Kidney (tissue), 22 donors: ENCODE measurements at places on chromosomes 4 and X.
A peak's percentile ranks its signal among the peaks of the same experiment; 100 is the strongest.

DNA sequence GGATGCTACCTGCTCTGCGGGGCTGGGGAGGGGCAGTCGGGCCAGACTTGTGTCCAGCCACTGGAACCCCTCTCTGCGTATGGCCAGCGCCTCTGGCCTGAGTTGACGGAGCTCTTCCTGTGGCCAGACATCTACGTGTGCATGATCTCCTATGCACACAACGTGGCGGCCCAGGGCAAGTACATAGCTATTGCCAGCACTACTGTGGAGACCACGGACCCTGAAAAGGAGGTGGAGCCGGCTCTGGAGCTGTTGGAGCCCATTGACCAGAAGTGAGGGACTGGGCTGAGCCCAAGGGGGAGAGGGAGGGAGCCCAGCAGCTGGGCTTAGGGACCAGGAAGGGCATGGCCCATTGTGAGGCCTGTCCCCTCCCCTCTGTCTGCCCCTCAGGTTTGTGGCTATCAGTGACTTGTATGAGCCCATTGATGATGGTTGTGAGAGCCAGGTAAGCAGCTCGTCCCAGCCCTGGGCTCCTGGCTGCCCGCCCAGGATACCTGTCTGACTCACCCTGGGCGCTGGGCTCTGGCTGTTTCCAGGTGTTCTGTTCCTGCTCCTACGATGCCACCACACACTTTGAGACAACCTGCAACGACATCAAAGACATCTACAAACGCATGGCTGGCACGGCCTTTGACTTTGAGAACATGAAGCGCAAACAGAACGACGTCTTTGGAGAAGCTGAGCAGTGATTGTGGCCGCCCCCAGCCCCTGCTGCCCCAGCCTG lies 1.8 kb upstream of the FAM50A start:
- DNase-seq, result no peak

DNA sequence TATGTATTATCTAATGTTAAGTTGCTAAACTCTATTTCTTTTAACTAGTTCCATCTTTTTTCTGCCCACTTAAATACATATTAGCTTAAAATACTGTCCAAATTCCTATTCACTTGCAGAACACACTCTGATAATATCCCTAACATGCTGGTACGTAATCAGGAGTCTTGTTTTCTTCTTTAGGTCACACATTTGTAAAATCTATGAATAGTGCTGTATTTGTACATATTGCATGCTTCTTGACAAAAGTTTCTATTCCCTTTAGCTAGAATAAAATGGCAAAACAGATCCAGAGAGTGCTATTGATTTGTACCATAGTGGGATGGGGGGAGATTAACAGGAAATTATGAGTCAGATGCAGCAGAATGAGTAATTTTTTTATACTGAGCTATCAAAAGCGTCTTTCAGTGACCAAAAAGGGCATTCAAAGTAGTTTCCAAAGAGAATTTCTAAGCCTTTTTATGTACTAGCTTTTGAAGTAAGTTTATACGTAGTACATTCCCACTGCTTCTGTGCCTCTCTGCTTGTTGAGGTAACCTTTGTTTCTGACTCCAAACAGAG lies 126.5 kb downstream of the PTPN13 start:
- DNase-seq, result no peak

- DNase-seq, result no peak
These were observed 31.7 kb upstream of the ZNF41 start for GRCh38 chrX:47514533-47515235.

GRCh38 chr4:102574317-102574716 lies 73.2 kb downstream of the NFKB1 start:
- DNase-seq, result no peak

GRCh38 chrX:9670136-9670814 lies 95.4 kb downstream of the GPR143 start:
- no peak for DNase-seq

DNA sequence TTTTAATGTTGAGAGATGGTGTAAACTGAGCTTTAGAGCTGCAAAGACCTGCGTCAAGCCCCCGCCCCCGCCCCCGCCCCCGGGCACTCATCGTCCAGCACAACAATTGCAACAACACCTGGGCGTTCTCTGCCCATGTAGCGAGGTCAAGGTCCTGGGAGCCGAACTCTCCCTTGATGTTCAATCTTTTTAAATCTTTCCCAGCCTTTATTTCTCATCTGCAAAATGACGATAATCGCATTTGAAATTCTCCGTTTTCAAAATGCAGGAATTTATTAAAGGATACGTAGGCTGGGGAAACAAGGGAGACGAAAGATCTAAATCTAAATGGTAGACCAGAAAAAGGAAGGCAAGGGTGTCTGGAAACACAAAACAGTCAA lies 648 bp upstream of the MSMO1 start:
- peak; percentile 78 for DNase-seq

- DNase-seq, result no peak
These were observed 243.6 kb upstream of the DKK2 start for GRCh38 chr4:107279733-107280132.

DNA sequence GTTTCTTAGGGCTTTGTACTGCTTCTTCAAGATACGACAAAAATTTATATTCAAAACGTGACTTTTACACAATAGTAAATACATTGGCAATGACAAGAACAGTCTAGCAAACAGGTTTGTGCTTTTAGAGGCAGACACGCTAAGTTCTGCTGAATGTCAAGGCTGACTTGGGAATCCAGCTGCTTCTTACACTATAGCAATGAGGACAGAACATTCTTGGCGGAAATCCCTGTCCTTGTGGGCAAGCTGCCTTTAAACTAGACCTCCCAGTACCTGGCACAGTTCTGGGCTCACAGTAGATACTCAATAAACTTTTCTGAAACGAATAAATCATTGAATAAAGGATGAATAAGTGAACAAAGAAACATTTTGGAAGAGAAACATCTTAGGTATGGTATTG lies 148.2 kb downstream of the RASL11B start:
- no peak for DNase-seq

GRCh38 chr4:41656572-41657520 lies 91.7 kb downstream of the PHOX2B start:
- peak; percentile 58 for DNase-seq

DNA sequence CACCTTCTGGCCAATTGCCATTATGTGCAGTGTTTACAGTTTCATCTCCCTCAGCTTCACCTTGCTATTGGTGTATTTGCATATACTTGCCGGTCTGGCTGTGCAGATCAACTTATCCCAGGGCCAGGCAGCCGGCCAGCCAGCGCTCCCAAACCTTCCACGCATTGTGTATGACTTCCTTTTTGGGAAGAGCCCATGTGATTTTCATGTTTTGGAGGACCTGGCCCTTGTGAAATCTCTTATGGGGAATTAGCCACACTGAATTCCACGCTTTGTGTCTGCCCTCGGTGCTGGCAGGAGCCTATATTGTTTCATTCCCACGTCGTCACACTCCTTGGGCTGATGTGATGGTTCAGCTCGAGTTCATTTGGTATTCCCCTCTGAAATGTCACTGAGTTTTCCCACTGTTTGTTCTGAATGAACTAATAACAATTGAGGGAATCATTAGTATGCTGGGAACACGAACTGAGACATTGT lies 6.0 kb upstream of the PDLIM3 start:
- peak; percentile 78 for DNase-seq

DNA sequence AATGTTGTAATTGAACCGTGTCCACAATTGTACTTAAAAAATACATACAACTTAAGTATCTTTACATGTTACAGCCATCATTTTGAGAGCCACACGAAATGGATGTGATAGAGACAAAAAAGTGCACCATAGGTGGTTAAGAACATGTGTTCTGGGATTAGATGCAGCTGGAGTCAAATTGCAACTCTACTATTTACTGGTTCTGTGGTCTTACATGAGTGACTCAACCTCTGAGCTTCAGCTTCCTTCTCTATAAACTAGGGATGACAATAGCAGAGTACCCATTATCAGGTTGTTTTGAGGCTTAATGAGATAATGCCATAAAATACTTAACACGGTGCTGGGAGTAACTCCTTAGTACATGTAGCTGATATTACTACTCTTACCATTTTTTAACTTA lies 130.4 kb downstream of the IDS start:
- DNase-seq, result no peak

- no peak for DNase-seq
These were observed 61.3 kb downstream of the SEPTIN11 start for GRCh38 chr4:77010841-77011354.

DNA sequence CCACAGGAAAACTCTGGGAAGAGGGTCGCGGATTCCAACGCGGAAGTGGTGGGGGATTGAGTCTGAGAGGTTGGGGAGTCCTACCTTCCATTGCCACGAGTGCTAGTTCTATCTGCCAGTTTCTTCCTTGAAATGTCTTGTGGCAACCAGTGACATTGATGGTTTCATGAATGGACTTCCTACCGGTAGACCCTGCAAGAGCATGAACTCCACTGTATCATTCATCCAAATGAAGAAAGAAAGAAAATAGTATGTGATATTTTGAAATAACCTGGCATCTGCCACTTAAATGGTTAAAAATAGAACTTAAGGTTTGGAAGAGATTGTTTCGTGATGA lies 1.1 kb upstream of the SLC10A7 start:
- no peak for DNase-seq

DNA sequence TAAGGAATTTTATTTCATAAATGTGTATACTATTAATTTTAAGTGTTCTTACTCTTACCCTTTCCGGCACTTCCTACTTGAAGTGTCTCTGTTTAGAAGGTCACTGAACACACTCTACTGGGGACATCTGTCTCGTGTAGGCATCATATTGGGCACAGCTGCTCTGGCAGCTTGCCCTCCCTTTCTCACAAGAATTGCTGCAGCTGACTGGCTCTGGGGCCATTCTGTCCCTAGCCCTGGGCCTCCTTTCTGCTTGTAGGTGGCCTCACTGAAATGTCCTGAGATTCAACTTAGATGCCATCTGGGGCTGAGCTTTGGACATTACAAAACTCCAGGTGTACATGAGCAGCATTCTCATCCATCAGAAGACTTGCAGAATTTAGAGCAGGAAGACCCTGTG lies 49.6 kb downstream of the SMAD1 start:
- DNase-seq, result no peak

DNA sequence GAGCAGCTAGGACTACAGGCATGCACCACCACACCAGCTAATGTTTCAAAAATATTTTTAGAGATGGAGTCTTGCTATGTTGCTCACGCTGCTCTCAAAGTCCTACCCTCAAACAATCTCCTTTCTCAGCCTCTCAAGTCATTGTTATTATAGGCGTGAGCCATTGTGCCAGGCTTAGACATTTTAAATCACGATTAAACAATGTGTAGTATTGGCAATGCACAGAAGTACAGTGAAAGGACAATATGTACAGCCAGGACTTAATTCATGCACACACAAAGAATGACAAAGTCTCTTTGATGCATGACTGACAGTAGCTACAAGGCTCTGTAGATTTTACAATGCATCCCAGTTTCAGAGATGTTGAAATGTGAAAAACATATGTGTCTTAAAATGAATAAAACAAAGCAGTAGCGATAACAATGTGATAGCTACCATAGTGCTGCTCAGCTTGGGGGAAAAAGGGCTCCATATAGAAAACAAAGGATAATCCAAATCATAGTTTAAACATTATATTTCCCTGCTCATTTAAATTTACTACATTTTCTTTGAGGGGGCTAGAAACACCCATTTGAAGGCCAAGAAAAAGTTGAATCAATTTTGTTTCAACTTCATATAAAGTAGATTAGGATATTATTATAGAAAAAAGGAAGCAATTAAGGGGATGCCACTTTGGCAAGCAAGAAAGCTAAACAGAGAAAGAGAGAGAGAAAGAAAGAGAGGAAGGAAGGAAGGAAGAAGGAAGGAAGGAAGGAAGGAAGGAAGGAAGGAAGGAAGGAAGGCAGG lies 272.4 kb upstream of the SMIM31 start:
- DNase-seq, result no peak

- DNase-seq, result no peak
These were observed 92.4 kb downstream of the PHKA2 start for GRCh38 chrX:18891548-18891945.

GRCh38 chr4:8301851-8302730 lies 32.5 kb downstream of the HTRA3 start:
- DNase-seq, result no peak

DNA sequence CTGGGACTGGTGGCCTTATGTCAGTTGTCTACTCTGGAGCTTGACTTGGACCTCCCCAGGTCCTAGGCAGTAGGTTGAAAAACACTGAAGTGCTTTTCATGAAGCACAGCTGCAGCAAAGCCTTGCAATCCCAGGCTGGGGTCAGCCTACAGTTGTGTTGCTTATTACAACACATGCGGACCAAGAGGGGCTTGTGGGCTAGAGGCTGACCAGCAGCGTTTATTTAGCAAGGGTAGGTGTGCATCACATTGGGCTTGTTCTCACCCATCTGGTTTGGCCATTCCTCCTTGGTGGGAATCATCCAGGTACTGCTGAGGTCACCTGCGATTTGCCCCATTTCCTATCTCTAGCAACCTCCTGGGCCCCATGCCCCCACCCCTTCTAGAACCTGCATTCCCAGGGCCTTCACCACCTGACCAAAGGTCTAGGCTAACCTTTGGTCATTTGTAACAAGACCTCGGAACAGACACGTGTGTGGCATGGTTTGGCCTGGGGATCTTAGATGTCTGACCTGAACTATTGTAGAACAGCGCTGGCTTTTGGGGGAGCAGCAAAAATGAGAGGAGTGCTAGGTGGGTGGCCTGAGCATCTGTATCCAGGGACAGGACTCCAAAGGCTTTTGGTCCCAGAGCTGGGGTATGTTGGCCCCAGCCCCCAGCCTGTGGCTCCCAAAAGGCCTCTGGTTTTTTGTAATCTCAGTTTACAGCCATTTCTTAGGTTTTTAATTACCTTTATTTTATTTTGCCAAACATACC lies 3.0 kb downstream of the RPL10 start:
- no peak for DNase-seq

DNA sequence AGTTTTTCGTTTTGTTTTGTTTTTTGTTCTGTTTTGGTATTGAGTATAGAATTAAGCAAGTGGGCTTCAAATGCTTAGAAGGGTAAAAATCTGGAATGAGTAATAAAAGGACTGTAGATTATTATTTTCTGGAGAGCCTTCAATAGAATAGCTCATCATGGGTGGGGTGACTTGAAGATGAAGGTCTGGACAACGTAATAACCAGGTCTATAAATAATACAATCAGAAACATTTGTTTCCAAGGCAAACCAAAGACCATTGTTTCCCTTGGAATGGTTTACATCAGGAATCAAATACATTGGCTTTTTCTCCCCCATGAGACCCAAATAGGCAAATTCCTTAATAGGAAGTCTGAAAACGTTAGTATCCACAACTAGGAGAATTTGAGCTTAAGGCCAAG lies 721.6 kb downstream of the RPA4 start:
- no peak for DNase-seq

DNA sequence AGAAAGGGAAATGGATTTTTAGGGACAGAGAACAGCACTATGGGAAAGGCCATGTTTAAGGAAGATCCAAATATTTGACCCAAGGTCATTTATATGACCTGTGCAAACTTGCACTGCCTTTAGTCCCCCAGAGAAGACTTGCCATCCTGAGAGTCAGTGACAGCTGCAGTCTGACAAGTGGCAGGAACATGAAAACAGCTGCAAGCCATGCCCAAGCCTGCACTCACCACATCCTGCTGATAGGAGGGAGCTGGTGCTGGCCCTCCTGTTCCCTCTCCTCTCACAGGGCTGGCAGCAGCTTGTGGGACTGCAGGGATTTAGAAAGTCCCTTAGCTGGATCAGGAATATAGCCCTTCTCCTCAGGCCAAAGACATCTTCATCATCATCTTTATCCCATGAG lies 187.7 kb downstream of the RAP1GDS1 start:
- DNase-seq, result no peak

GRCh38 chrX:46571423-46572339 lies 1.9 kb upstream of the CHST7 start:
- no peak for DNase-seq
